ENCODE measurements at places on chromosomes 7 and 10.
A peak's percentile ranks its signal among the peaks of the same experiment; 100 is the strongest.

GRCh38 chr10:50577010-50577409 lies 46.7 kb downstream of the SGMS1 start:
- no peak for DNase-seq
- no peak overlapping the region for H3K4me3 ChIP-seq
- H3K27me3 ChIP-seq: no peaks in the 10 kb centered on the region
- H3K4me1 ChIP-seq: no peaks in the 10 kb centered on the region

- no peak overlapping the region for H3K27ac ChIP-seq
- H3K4me3 ChIP-seq: no peak overlapping the region
- no peaks in the 10 kb centered on the region for H3K27me3 ChIP-seq
- no peak for DNase-seq
- H3K4me1 ChIP-seq: no peaks in the 10 kb centered on the region
- no peaks in the 10 kb centered on the region for H3K36me3 ChIP-seq
Observed at GRCh38 chr7:125316466-125316865, 386.8 kb upstream of the POT1 start.

DNA sequence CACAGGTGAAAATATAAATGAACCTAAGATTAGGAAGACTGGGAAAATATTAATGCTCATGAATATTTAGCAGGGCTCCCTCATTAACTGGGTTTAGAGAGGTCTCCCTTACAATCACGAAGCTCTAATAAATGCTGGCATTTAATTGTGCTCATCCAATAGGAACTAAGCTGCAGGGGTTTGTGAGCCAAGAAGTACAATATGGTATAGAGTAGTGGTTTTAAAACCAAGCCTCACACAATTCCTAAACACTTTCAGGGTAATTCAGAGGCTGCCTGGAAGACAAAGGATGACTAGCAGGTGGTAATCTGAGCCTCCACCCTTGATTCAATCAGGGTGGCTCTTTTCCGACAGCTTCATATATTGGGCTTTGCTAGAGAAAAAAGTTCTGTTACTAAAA lies 103.3 kb downstream of the GPAM start:
- no peak overlapping the region for H3K27ac ChIP-seq
- H3K36me3 ChIP-seq: no peaks in the 10 kb centered on the region
- no peak overlapping the region for H3K4me3 ChIP-seq
- no peaks in the 10 kb centered on the region for H3K27me3 ChIP-seq
- no peak for DNase-seq
- H3K4me1 ChIP-seq: no peaks in the 10 kb centered on the region

- H3K27me3 ChIP-seq: no peaks in the 10 kb centered on the region
- no peaks in the 10 kb centered on the region for H3K4me1 ChIP-seq
- H3K4me3 ChIP-seq: no peak overlapping the region
- H3K27ac ChIP-seq: peak overlapping the region; percentile 38
Observed at GRCh38 chr7:48087349-48087748, 1.7 kb upstream of the UPP1 start.

- no peak for DNase-seq
- no peaks in the 10 kb centered on the region for H3K27me3 ChIP-seq
- no peak overlapping the region for H3K27ac ChIP-seq
- H3K4me1 ChIP-seq: no peaks in the 10 kb centered on the region
- no peak overlapping the region for H3K4me3 ChIP-seq
Observed at GRCh38 chr7:81399471-81399870, 370.4 kb downstream of the HGF start.

DNA sequence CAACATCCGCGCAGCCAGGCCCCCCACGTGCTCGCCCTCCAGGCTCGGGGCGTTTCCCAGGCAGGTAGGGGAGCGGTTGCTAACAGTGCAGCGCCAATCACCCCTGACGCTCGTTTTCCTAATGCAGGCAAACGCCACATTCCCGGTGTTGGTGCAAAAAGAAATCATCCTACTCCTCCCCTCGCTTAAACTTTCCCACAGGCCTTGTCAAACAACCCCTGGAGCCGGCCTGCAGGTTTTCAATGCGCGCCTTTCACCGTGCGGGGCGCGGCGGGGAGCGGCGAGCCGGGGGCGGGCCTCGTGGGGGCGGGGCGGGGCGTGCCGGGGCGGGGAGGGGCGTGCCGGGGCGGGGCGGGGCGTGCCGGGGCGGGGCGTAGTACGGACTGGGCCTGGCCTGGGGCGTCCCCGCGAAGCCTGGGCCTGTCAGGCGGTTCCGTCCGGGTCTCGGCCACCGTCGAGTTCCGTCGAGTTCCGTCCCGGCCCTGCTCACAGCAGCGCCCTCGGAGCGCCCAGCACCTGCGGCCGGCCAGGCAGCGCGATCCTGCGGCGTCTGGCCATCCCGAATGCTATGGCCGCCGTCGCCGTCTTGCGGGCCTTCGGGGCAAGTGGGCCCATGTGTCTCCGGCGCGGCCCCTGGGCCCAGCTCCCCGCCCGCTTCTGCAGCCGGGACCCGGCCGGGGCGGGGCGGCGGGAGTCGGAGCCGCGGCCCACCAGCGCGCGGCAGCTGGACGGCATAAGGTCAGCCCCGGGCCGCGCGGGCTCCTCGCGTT lies at the start of gene ECHDC3:
Gene ECHDC3, plus strand, starts transcription at position 374 of the 770 bp plus-strand sequence. Its CDS starts 195 bp downstream, at position 569.
- peaks cover 4% of the 10 kb centered on the region for H3K4me1 ChIP-seq
- peak; percentile 47 for DNase-seq
- peak within 1 kb of the TSS; percentile 71 for H3K27ac ChIP-seq
- no peaks in the 10 kb centered on the region for H3K27me3 ChIP-seq

DNA sequence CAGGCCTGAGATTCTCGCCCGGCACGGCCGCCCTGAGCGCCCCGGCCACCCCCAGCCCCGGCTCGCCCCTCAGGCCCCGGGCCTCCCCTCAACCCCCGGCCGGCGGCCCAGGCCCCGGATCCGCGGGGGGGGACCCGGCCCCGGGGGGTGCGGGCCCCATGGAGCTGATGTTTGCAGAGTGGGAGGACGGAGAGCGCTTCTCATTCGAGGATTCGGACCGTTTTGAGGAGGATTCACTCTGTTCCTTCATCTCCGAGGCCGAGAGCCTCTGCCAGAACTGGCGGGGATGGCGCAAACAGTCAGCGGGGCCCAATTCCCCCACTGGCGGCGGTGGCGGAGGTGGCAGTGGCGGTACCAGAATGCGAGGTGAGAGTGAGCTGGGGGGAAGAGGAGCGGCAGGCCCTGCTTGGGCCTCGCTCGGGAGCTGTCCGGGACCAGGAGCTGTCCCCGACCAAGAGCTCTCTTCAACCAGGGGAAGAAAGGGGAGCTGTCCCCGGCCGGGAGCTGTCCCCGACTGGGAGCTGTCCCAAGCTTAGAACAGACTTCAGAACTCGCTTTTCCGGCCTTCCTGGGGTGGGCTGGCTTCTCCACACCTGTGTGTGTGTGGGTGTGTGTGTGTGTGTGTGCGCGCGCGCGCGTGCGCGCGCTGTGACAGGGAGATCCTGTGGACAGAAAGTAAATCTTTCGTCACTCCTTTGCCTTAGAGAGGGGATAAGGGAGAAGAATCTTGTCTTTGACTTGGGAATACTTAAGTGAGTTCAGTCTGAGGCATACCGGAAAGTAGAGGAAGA lies 510 bp downstream of the ZSWIM8 start:
- H3K27me3 ChIP-seq: no peaks in the 10 kb centered on the region
- no peaks in the 10 kb centered on the region for H3K36me3 ChIP-seq
- peak; percentile 47 for DNase-seq
- H3K4me3 ChIP-seq: peak overlapping the region; percentile 91
- peaks cover 41% of the 10 kb centered on the region for H3K4me1 ChIP-seq
- H3K27ac ChIP-seq: peak overlapping the region; percentile 92

DNA sequence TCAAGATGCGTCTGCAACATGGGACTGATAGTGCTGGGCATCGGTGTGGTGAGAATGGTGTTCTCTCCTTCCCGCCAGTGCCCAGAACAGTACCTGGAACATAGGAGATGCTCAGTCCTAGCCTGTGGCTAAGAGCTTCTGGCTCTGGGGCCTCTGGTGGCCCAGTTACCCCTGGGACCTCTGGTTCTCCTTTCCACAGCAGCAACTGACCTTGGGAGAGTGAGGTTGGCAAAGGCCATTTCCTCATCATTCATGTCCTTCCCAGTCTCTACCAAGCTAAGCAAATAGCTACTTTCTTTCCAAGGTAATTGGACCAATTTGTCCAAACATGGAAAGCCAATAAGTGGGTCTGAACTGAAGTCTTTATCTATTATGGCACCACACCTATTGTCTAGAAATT lies 11.6 kb upstream of the GOLGA7B start:
- H3K4me1 ChIP-seq: no peaks in the 10 kb centered on the region
- no peak for DNase-seq
- H3K27ac ChIP-seq: no peak overlapping the region
- H3K4me3 ChIP-seq: no peak overlapping the region

GRCh38 chr7:64793106-64793755 lies 997 bp upstream of the ZNF138 start:
- H3K36me3 ChIP-seq: no peaks in the 10 kb centered on the region
- no peak for DNase-seq
- no peaks in the 10 kb centered on the region for H3K27me3 ChIP-seq

GRCh38 chr7:79823246-79823951 lies 311.2 kb upstream of the GNAI1 start:
- no peaks in the 10 kb centered on the region for H3K4me1 ChIP-seq
- DNase-seq: no peak
- H3K36me3 ChIP-seq: no peaks in the 10 kb centered on the region
- no peaks in the 10 kb centered on the region for H3K27me3 ChIP-seq
- no peak overlapping the region for H3K4me3 ChIP-seq
